ENCODE measurements at places on chromosomes 11 and 22.

- no peak for DNase-seq
Measured at GRCh38 chr11:33474866-33475265, 217.7 kb downstream of the HIPK3 start.

- DNase-seq, result peak; percentile 3
Measured at GRCh38 chr11:2748814-2749554, 49.2 kb upstream of the KCNQ1OT1 start.

- no peak for DNase-seq
Measured at GRCh38 chr11:47943721-47944586, 36.4 kb upstream of the PTPRJ start.

- DNase-seq, result no peak
Measured at GRCh38 chr11:134347441-134347840, 15.7 kb downstream of the GLB1L2 start.

DNA sequence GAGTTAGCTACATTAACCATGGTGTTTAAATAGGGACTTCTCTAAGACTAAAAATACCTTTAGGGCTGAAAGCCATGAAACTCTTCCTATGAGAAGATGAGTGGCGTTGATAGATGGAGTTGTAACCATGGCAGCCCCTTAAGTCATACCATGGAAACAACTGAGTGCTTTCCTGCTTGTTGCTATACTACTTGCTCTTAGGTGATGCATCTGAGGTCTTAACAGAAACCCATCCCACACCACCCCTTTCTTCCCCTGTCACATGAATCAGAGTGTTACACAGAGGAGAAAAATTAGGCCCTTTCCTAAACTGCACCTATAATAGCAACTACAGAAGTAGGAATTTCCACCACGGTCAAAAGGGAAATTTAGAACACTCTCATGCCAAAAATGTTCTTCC, 64.3 kb upstream of the ZC3H12C start:
- DNase-seq, result no peak

GRCh38 chr11:2776351-2777061, 76.7 kb upstream of the KCNQ1OT1 start:
- DNase-seq, result no peak

DNA sequence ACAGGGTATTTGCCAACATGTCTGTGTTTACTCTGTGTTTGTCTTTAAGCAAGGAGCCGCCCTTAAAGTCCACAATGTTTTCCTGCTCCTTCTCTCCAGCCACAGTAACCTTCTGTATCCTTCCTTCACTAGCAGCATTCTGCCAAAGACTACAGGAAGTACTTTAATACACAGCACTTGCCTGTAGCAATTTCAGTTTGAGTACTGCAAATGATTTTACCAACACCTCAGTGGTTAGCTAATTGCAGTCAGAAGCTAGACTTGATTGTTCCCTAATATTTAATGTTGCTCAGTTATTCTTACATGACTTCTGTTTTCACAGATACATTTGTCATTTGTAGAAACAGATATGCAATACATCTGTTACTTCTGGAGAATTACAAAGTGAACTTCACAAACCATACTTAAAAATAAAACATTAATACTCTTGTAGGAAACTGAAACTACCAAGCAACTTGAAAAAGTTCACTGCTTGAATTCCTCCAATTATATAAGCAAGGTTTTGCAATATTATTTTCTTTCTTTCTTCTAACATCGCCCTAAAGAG, 69.1 kb downstream of the FCHSD2 start:
- no peak for DNase-seq

DNA sequence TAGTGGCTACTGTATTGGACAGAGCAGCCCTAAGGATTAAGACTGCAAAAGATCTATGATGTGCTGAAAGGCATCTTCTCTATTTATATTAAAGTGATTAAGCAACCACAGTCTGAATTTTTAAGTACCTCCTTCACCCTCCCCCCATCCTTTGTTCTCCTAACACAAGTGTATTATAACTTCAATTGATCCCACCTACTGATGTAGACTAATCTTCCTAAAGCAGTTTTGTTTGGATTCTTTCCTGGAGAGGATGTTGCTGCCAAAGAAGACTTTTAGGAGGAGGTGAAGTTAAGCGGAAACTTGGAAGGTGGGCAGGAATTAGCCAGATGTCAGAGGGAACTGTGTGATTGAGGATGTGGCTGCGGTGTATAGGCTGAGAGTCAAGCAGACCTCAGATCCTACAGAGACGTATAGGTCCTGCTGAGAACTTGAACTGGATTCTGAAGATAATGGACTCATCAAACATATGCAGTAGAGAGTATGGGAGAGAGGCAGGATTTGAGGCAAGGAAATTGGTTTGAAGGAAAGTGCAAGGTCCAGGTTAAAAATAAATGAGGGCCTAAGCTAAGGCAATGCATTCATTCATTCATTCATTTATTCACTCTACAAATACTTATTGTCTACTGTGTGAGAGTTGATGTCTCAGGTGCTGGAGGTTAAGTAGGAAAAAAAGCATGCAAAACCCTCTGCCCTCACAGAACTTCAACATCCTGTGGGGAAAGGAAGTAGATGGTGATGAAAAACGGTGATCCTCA, 5.2 kb upstream of the RASSF10 start:
- no peak for DNase-seq

DNA sequence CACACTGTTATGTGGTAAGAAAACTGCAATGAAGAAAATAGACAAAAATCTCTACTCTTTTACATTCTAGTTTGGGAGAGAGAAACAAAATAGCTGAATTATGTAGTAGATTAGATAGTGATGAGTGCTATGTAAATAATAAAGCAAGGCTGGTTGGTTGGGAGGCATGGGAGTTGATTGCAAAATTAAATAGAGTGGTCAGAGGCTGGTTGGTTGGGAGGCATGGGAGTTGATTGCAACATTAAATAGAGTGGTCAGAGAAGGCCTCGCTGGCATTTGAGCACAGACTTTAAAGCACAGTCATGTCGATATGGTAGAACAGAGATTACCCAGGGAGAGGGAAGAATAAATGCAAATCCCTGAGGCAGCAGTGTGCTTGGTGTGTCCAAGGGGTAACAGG, 22.4 kb downstream of the SIK2 start:
- no peak for DNase-seq

DNA sequence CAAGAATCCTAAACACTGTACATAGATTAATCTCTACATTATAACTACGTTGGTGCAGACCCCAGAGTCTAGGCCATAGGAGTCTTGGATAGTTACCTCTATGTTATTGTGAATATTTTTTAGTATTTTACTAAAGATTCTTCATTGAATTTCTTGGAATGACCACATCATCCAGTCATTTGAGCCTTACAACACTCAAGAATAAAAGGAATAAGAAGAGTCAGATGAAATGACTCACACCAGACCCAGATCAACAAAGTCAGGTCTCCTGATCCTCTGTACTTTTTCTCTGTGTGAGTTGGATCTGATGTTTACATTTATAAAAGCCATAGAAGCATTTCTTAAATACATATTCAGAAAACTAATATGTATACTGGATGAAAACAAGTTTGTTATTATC, 179.2 kb upstream of the ARHGAP20 start:
- DNase-seq, result no peak

- DNase-seq, result no peak
Measured at GRCh38 chr11:132853886-132854285, 678.4 kb downstream of the OPCML start.

DNA sequence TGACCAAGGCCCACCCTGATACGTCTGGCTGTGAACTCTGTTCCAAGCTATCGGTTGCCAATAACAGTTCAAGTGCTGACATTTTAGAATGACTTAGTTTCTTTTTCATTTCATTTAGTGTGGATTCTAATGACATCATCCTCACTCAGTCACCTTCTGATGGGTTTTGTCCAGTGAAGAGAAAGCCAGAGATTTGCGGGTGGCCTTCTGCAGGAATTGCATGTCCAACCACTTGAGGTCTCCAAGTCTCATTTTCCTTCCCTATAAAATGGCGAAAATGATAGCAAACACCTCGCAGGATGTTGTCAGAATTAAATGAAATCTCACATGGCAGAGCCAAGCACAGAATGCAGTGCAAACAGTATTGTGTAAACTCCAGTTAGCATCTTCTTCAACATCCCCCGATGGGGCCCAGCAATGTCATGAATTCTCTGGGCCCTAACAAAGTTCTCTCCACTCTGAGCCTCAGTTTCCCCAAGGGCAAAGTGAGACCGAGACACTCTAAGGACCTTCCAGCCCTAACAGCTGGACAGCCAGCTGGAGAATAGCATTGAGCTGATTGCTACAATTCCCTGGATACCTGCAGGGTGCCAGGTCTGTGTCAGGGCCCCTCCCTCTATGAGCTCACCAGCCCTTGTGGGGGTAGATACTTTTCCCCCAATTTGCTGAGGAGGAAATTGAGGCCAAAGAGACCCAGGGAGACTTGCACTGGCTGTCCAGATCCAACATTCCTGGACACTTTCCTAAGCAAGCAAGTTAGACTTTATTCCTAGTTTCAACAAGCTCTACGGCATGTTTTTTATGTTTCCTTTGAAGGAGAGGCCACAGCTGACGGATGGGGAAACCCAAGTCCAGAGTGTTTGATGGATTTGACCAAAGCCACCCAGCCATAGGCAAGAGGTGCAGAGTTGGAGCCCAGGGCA, 286.7 kb downstream of the MN1 start:
- no peak for DNase-seq

GRCh38 chr22:42714308-42714707, 6.4 kb downstream of the A4GALT start:
- no peak for DNase-seq

DNA sequence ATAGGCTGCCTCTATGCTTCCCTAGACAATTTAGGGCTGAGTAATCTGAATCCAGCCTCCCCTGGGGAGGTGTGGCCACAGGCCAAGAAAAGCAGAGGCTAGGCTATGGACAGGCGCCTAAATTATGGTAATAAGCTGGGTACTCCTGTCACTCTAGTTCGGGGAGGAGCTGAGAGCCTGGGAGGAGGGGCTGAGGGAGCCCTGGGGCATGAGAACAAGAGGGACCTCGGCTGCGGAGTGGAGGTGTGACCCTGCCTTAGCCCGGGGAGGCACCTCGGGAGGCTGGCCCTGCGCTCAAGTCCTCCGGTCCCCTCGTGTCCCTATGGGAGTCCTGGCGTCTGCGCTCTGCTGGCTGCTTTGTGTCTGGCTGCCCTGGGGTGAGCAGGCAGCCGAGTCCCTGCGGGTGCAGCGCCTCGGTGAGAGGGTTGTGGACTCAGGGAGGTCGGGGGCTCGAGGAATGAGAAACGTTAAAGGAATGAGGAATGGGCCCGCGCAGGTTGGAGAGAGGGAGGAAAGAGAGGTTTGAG, at the start of gene OTOG:
OTOG (plus strand) TSS at position 209 of the 527 bp plus-strand sequence; CDS start at position 323, 114 bp downstream.
- no peak for DNase-seq

DNA sequence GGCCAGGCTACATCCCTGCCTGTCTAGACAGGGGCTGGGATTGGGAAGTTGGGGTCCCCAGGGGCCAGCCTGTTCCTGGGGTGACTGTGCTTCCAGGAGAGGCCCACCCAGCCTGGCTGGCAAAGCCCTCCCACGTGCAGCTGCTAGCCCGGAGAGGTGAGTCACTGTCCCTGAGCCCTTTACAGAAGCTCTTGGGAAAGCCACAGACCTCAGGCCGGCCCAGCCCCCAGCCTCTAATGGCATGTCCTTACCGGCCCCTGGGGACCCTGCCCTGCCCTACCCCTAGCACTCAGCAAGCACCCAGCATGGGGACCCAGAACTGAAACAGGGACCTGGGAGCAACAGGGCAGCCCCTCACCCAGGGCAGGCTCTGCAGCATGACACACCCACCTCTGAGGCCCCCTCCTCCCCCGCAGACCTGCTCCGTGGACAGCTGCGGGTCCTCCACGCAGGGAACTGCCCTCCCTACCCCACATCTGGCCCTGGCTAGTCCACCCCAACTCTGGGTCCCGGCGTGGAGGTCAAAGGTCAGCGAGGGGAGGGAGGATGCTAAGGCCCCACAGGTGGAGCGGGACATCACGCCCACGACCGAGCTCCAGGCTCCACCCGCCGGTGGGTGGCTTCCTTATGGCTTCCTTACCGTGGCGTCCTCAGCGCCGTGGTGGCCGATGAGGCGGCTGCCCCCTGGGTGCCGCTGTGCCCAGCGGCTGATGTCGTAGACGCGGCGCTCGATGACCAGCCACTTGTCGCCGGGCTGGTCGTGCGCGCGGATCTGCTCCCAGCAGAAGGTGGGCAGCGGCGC, 615 bp downstream of the FADS3 start:
- peak; percentile 55 for DNase-seq

DNA sequence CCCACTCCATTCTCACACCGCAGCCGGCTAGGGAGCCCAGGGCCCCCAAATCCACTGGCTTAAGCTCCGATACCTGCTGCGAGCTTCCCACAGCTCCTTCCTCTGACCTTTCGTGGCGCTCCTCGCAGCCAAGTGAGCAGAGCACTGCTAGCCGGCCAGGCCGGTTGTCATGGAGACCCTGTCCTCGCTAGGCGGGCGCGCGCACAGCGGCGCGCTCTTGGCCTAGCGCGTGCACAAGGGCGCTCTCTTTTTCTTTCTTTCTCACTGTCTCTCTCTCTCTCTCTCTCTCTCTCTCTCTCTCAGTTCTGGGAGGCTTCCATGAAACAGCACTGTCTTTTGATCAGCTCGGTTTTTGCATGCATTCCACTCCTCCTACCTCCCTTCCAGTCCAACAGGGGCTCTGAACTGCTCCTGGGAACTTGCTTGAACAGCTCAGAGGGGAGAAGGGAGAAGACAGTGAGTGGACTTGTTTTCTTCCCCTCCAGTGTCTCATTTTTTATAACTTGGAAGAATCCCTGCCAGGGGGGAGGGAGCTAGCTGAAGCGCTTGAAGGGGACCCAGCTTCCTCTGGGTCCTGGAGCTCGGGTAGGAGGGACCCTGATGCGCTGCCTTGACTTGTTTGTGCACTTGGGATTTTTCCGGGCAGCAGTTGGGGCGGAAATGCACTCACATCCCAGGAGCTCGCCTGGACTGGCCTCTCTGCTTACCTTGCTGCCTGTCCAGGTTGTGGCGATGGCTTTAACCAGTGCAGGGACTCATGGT, 100.3 kb upstream of the AKIP1 start:
- DNase-seq, result peak; percentile 83

DNA sequence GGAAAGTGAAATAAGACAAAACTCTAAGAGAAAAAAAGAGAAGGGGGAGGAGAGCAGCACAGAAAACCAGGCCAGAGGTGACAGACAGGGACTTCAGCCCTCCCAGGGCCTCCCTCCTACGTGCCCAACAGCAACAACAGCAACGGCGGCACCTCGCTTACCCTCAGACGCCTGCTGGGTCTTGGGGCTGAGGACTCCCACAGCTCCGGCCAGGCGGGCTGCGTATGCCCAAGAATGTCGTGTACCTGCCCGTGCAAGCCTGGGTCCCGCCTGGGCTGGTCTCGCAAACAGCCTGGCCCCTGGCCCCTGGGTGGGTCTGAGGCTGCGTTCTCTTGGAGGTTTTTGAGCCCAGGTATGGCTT, 30.5 kb downstream of the ARAP1 start:
- DNase-seq, result peak; percentile 48

- DNase-seq, result no peak
Measured at GRCh38 chr11:20367313-20367948, 3.9 kb downstream of the HTATIP2 start.

- DNase-seq, result no peak
Measured at GRCh38 chr11:110530900-110531741, 101.4 kb downstream of the FDX1 start.

GRCh38 chr11:111878385-111878848, 548 bp downstream of the FDXACB1 start:
- DNase-seq, result no peak

Measured in body of pancreas (tissue), 4 donors.